Stimulated activated CD4-positive, alpha-beta T cell treated with anti-CD3 and anti-CD28 coated beads, TNF-alpha, amount 100 ng/mL, for 48 hours (primary cell): ENCODE measurements at places on chromosomes 11 and 22.
A peak's percentile ranks its signal among the peaks of the same experiment; 100 is the strongest.

GRCh38 chr11:48001438-48002021 lies 21.2 kb downstream of the PTPRJ start:
- DNase-seq: peak; percentile 81

DNA sequence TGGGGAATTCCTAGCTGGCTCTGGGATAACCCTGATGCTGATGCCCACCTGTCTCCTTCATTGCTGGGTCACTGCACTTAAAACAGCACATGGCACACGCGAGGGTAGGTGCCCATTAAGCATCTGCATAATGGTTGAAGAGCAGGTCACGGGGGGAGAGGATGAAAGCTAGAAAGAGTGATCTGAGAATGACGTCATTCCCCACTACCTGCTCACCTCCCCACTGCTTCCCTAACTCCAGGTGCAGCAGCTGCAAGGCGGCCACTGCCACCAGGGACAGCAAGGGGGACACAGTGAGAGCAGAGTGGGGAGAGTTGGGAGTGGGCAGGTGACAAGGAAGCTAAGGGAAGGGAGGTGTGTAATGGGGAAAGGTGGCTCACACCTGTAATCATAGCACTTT lies 27.0 kb downstream of the ADA2 start:
- no peak for DNase-seq

GRCh38 chr11:842370-843002 lies at the start of the genes POLR2L and TSPAN4:
Gene POLR2L (minus strand): TSS chr11:842529. CDS start chr11:842508, 21 bp downstream.
Gene TSPAN4 (plus strand): TSS chr11:842852. CDS start chr11:850305, 7,453 bp downstream.
- peak; percentile 88 for DNase-seq

- no peak for DNase-seq
These were observed 35.0 kb upstream of the ADORA2A start for GRCh38 chr22:24392218-24392931.

GRCh38 chr11:83639995-83640758 lies 354.0 kb upstream of the CCDC90B start:
- DNase-seq: no peak

GRCh38 chr11:77471558-77472193 lies 2.2 kb downstream of the PAK1 start:
- no peak for DNase-seq

- no peak for DNase-seq
These were observed 128.9 kb downstream of the DBX1 start for GRCh38 chr11:20031155-20032001.

- no peak for DNase-seq
These were observed 20.3 kb downstream of the UQCR10 start for GRCh38 chr22:29787371-29787980.

DNA sequence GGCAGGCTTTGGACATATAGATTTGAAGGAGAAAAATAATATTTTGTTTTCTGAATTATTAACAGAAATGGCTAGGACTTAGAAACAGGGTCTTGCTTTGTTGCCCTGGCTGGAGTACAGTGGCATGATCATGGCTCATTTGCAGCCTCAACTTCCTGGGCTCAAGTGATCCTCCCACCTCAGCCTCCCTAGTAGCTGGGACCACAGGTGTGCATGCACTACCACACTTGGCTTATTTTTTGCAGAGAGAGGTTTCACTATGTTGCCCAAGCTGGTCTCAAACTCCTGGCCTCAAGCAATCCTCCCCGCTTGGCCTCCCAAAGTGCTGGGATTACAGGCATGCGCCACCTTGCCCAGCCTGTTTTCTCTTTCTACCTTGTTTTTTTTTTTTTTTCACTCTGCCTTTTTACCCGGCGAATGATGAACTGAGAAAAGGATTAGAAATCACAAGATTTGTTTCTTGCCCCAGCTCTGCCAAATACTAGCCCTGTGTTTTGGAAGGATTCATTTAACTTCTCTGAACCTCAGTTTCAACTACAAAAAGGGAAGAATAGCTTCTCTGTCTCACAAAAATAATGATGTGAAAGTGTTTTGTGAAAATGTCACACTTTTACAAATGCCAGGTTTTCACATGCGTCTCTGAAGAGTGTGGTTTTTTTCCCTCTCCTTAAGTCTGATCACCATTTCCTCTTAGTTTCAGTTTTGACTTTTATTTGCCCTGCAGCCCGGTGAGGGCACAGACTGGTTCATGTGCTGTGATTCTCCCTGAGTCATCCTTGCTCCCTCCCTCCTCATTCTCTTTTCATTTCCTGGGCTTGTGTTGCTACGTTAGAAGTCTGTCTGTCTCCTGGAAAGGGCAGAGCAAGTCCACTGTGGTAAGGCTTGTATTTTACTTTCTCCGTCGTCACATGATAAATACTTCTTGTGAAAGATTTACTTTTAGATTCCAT lies 67.7 kb downstream of the BCL2L13 start:
- peak; percentile 28 for DNase-seq

GRCh38 chr11:112933970-112934369 lies 27.2 kb upstream of the NCAM1 start:
- no peak for DNase-seq

- no peak for DNase-seq
These were observed 8.1 kb downstream of the PC start for GRCh38 chr11:66950112-66950535.
